ENCODE measurements at places on chromosomes 5 and 9.

DNA sequence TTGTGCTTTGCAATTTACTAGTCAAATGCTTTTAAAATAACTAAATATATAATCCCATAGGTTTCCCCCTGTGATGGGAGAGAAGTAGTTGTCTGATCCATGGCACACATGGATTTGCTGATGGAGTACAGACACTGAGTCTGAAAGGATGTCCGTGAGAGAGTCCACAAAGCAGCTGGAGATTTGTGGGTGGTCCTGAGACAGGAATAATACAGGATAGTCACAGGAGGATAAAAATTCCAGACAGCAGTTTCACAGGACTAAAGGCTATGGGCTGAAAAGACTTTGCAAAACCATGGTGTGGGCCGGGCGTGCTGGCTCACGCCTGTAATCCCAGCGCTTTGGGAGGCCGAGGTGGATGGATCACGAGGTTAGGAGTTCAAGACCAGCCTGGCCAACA, 58.7 kb upstream of the ZFR start:
- no peak for DNase-seq

GRCh38 chr9:14251154-14252071, 62.5 kb downstream of the NFIB start:
- DNase-seq: no peak

- no peak for DNase-seq
Measured at GRCh38 chr9:134195558-134195957, 31.2 kb upstream of the RNU6ATAC start.

DNA sequence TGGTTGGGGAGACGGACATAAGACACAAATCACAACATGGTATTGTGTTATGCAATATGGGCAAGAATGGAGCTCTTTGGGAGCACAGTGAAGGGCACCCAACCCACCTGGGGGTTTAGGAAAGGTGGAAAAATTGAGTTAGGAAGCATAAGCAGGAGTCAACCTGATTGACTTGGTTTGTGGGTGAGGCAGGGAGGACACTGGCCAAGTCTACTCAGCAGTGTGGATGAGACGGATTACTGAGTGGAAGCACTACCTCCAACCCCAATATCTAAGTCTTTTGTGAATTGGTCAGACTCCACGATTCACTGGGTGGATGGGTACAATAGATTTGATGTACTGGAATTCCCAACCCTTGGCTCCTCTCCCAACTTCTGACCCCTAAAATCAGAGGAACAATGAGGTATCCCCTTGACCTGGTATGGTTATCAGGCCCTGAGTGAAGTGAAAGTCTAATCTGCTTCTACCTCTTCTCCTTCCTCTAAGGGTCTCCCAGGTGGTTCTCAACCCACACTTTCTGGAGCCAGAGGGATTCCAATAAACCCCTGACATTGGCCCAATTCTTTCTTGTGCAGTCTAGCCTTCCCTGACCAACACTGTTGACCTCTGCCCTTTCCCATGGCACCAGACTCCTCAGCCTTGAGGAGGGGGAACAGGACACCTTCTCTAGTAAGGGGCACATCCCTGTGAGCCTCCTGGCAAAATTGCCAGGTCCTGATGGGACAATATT, 5.2 kb downstream of the EGR1 start:
- no peak for DNase-seq

DNA sequence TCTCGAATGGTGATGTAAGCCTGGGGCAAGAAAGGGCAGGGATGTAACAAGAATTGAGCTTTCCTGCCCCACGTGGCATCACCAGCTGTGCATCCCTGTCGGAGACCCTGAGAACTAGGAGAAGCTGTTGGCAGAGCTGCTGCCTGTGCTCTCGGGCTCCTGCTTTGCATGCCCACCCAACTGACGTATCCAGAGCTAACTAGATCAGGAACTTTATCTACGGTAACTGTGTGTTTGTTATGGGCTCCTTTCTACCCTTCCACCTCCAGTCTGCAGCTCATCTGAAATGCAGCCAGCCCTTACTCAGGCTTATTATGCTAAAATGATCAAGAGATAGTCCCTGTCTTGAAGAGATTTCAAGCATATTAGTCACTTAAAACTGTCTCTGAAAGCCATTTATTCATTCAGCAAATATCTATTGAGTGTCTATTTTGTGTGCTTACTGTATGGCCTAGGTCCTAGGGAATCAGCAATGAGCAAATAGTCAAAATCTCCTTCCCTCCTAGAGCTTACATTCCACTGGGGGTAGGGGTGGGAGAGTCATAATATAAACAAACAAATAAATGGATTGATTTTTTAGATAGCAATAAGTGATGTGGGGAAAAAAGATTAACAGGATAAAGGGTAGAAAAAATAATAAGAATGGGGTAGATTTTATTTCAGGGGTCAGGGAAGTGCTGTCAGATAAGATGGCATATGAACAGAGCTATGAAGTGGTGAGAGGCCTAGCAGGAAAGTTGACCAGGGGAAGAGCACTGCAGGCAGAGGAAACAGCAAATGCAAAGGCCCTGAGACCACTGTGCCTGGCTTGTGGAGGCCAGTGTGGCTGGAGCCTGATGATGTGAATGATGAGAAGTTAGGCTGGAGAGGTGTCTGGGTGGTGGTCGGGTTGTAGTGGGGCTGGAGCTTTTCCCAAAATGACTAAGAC, 118.2 kb downstream of the GALNT10 start:
- no peak for DNase-seq

DNA sequence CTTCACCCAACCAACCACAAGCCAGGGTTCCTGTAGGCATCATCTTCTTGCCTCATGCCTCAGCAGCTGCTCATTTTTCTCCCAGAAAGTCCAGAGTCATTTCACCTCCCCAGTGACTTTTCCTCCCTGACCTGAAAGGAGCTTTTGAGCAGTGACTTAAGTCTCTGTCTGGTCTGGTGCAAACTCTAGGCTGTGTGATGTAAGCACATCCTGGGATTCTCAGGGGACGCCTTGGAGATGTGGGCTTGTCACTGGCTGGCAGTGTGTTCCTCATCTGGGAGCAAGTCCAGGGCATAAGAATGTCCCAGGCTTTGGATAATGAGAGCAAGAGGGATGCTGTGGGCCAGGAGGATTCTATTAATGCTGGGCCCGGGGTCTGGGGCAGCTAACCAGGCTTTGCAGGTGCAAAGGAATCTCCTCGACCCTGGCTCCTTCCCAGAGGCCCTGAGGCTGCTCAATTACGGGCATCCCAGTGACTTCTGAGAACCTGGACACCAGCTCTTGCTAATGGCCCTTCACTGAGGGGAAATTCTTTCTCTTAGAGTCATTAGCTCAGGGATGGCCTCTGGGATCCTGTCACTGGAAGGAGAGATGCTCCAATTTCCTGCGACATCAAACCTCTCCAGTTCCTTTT, 211.0 kb upstream of the PANK3 start:
- no peak for DNase-seq

- DNase-seq: no peak
Measured at GRCh38 chr5:78661044-78661443, 12.5 kb upstream of the LHFPL2 start.

All from effector CD4-positive, alpha-beta T cell (primary cell).